Non-pigmented ciliary epithelial cell (primary cell): ENCODE measurements at places on chromosomes 2 and 18.

GRCh38 chr2:204643326-204643725 is 98.1 kb downstream of the PARD3B start:
- no peak for DNase-seq

GRCh38 chr2:189580241-189580651 is 340 bp downstream of the SLC40A1 start:
- no peak for DNase-seq

- no peak for DNase-seq
These were observed 58.5 kb upstream of the ARHGAP15 start for GRCh38 chr2:143070704-143071103.

DNA sequence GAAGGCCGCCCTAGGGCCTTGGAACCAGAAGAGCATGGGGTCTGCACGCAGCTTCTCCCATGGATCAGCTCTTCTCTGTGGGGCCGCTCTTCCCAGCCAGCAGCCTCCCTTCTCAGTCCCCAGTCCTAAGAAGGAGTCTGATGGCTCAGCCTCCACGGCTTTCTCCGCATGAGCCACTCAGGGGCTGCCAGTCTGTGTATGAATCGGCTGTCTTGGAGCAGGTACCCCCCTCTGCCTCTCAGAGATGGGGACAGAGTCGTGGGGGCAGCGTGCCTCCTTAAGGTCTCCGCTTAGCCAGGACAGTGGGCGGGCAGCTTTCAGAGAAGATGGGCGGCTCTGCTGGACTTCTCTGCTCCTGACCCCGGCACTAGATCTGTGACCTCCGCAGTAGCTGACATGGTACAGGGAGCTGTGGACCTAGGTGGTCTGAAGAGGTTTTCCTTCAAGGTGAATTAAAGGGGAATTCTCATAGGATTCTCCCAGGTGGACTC is 21.6 kb downstream of the INPP5D start:
- DNase-seq, result no peak

DNA sequence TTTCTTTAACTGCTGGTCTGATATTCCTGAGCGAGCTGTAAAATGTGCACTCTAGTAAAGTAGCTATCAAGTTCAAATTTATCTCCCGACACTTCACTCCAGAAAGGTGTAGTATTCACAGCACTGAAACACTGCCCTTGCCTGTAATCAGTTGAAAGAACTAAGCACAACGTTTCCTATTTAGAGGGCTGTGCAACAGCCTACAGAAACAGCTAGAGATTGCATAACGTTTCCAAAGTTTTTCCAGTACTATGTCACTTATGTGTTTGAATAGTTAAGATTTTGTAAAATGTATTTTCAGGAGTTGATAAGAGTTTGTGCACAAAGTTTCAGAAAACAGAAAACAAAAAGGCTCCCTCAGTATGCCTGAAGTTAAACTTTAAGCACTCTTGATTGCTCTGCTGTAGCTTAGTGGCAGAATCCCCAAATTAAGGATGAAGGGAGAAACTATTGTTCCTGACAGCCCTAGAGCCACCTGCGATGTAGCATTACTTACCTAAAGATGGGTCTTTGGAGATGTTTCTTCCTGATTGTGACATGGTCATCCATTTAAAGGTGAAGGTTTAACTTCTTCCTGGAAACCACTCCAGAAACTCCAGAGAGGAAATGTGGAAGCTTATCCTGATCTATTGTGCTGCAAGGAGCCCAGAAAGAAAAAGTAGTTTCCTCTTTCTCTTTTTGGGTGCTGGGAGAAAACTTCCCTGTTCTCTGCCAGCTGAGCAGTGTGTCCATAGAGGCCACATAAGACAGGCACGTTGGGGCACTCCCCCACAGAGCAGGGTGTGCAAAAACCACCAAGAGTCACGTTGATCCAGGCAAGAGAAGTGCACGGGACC is 536 bp downstream of the PDE1A start:
- no peak for DNase-seq

DNA sequence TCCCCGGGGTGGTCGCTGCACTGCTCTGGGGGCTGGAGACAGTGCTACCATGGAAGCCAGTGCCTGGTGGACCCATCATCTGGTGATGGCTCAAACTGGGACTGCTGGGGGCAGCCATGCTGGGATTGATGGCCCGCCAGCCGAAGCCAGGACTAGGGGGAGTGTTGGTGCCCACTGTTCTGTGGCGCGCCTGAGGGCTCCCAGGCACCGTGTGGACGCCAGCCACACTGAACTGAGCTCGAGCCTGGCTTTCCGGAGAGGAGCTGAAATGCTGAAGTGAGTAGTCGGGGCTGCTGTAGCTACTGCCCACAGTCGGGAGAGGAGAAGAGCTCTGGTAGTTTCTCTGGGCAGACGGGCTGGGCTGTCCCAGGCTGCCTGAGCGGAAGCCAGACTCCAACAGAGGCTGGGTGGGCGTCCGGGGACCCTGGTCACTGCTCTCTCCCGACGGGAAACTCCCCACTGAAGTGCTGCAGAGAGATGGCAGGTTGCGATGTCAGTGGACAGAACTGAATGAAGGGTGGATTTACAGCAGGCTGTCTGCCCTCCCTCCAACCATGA is 184.4 kb downstream of the TNS1 start:
- no peak for DNase-seq

DNA sequence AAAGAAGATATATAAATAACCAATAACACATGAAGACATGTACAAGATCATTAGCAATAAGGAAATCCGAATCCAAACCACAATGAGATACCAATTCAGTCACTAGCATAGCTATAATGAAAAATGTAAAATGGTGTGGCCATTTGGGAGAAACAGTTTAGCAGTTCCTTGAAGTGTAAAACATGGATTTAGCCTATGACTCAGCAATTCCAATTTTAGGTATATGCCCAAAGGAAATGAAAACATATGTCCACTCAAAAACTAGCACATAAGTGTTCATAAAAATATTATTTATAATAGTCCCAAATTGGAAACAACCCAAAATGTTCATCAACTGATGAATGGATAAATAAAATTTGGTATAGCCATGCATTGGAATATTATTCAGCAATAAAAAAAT is 165.5 kb upstream of the CRIM1 start:
- no peak for DNase-seq

GRCh38 chr2:233407771-233408181 is 53.5 kb downstream of the DGKD start:
- no peak for DNase-seq

DNA sequence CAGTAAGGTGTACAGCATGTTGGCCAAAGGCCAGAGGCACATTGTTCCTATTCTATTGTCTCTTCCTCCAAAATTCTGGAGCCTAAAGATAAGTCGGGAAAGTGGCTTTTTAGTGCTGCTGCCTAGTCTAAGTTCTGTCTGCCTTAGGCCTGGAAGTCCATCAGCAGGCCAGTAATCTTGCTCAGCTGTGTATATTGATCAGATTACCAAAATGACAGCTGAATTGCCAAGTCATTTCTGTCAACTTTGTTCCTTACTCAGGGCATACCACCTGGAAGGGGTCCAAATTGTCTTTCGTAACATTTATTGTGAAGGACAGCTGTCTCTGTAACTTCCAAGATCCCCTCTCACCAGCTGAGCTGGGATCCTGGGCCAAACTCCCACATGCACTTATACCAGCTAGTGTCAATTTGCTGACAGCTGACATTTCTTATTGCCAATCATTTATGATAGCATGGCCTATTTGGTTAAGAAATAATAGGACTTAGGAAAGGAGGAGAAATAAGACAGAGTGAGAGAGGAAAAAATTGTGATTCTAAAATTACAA is 116.8 kb upstream of the FSHR start:
- no peak for DNase-seq

GRCh38 chr2:152655880-152656279 is 61.4 kb downstream of the PRPF40A start:
- DNase-seq, result no peak

DNA sequence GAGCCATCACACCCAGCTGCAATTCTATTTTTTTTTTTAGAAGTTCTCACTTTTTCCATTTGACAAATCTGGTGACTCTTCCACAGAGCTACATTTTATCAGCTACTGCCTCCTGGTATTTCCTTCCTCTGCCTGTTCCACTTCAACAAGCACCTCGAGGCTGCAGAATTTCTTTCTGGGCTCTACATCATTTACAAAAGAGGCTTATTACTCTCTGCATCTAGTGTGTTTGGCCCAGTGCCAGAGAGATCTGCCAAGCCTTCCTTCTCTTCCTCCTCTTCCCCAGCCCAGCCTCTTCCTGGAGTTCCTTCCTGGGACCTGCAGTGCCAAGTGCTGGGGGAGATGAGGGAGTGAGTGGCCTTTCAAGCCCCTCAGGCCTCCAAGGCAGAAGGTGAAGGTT is 119.6 kb upstream of the ITGA6 start:
- DNase-seq, result no peak

- DNase-seq, result peak; percentile 60
These were observed 56.1 kb upstream of the FHL2 start for GRCh38 chr2:105454801-105455485.

DNA sequence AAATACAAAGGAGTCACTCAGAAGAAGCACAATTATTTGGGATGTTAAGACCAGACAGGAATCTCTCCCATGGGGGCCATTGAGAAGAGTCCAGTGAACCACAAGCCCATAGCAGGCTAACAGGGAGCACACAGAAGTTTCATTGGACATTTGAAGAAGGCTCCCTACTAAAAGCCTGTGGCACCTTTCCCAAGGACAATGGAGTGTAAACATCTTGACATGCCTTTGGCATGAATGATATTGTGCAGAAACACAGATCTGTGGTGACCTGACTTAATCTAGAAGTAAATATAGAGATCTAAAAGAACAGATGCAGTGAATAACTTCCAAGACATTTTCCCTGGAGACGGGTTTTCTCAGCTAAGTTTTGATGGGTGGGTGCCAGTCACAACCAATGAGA is 221.5 kb downstream of the EPHA4 start:
- no peak for DNase-seq

DNA sequence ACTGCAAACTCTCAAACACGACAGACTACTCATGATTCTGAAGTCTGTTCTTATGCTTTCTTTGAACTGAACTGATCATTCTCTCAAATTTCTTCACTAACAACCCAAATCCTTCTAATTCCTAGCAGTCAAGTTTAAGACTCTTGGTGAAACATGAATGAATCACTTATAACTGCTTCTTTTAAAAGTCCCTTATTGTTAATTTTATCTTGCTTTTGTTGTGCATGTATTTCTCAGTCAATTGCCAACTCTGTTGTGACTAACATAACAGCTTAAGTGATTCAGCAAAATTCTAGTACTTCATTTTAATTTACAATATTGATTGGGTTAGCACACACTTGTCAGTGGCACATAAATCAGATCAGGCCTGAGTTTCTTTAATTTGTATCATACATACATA is 357.0 kb upstream of the FSIP2 start:
- DNase-seq, result no peak

DNA sequence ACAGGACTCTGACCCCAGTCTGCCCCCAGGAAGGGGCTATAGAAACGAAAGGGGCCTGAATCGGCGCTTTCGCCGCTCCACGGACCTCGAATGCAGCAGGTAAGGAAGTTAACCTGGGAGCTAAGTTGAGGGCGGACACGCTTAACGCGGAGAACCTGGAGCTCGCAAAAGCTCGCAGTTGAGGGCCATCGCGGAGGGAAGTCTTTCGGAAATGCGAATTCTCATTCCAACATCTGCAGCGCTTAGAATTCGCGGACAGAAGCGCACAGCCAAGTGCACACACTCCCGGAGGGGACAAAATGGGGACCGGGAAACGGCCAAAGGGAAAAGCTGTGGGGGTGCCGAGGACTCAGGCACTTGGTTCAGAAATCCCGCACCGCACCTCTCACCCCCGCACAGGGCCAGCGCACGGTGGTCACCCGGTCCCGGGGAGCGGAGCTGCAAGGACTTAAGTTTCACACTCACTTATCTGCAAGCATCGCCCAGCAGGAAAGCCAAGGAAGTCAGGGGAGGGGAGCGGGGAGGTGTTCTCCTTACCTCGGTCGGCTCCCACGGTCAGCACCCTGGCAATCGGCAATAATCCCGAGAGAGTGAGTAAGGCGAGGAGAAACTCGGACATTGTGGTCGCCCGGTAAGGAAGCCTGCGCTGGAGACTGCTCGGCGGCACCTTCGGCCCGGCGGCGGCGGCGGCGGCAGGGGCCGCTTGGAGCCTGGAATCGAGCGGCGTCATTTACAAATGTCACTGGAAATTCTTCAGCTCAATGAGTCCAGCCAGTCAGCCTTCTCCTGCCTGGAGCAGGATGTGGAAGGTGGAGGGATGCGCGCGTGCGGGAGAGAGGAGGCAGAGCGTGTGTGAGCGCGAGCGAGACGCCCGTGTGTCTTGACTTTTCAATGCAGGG is 456 bp downstream of the LRP1B start:
- DNase-seq, result no peak

- DNase-seq, result peak; percentile 40
These were observed 15.5 kb downstream of the FBXO11 start for GRCh38 chr2:47890711-47891368.

DNA sequence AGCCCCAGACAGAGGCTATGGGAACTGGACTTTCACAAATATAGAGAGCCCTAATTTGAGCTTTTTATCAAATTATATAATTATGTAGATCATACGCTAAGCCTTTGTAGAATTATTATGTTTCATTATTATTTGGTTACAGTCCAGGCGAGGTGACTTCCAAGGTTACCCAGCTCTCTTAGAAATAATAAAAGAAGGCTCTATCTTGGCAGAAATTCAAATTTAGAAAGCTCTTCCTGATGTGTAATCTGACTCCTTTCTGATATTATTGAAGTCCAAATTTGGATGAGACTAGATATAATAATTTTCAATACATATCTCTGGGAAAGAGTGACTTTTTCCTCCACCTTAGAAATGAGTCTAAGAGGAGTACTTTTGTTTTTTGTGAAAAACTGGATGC is 4.8 kb upstream of the SLC38A11 start:
- no peak for DNase-seq

DNA sequence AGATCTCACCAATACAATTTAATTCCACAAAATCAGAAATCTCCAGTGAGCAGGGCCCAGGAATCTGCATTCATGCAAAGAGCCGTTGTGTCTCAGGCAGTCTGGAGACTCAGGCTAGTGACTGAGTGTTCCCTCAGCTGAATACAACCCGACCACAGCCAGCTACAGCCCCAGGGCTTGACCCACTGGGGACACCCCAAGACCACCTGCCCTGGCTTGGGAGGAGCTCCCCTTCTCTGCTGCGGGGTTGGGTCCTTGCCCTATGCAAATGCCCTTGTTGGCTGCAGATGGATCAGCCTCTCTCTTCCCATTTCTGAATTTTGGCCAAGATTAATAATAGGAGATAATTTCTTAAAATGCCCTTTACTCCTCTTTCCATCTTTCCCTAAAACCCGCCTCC is 157.7 kb downstream of the TWIST2 start:
- no peak for DNase-seq

- no peak for DNase-seq
These were observed 36.1 kb downstream of the NHEJ1 start for GRCh38 chr2:219124381-219125110.
